CD4-positive, CD25-positive, alpha-beta regulatory T cell (primary cell): ENCODE measurements at places on chromosomes 16 and 17.

- peak; percentile 54 for DNase-seq
These were observed 14.0 kb downstream of the VPS53 start for GRCh38 chr17:700504-701094.

DNA sequence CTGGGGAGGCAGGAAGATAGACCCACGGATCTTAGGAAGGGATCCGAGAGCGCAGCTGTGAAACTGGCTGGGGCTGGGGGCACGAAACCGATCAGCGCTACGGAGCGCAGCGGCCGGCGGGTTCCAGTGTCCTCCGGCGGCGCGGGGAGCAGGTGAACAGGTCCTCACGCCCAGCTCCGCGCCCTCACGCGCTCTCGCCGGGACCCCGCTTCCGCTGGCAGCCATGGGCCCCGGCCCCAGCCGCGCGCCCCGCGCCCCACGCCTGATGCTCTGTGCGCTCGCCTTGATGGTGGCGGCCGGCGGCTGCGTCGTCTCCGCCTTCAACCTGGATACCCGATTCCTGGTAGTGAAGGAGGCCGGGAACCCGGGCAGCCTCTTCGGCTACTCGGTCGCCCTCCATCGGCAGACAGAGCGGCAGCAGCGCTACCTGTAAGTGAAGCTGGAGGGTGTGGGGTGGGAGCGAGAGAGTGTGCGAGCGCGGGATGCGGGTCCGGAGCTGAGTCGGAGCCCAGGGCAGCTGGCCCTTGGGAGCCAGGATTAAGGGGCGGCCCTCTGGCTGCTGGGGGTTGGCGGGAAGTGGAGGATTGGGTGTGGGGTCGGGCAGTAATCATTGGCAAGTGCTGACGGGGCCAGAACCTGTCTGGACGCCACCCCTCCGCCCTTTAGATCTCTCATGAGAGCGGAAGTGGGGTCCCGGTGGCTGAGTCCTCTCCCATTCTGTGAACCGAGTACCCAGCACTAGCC lies 479 bp downstream of the ITGA3 start:
- DNase-seq, result peak; percentile 61

DNA sequence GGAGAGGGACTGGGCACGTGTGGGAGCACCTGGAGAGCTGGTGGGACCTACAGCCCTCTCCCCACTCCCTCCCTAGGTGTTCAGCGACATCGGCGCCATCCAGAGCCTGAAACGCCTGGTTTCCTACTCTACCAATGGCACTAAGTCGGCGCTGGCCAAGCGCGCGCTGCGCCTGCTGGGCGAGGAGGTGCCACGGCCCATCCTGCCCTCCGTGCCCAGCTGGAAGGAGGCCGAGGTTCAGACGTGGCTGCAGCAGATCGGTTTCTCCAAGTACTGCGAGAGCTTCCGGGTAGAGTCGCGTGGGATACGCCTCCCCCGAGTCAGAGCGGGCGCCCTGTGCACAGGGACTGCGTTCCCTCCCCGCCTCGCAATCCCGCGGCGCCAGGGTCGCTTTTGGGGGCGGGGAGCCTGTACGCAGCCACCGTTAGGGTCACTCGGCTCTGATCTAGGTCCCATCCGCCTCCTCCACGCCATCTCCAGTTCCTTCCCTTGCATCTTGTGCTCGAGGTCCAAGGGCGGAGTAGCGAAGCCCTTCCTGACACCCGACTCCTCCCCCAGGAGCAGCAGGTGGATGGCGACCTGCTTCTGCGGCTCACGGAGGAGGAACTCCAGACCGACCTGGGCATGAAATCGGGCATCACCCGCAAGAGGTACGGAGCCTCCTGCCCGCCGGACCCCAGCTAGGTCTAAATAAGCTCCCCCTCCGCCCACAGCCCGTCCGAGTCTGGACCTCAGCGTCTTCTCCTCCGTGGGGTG lies 13.0 kb downstream of the SARM1 start:
- DNase-seq, result peak; percentile 85

DNA sequence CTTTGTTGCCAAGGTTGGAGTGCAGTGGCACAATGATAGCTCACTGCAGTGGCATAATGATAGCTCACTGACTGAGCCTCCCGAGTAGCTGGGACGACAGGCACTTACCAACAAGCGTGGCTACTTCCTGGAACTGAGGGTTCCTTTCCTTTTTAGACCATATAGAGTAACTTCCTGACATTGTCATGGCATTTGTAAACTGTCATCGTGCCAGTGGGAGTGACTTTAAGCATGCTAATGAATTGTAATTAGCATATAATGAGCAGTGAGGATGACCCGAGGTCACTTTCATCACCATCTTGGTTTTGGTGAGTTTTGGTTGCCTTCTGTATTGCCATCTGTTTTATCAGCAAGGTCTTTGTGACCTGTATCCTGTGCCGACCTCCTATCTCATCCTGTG lies 162.4 kb downstream of the HS3ST4 start:
- no peak for DNase-seq

GRCh38 chr16:2468233-2468724 lies 2.8 kb upstream of the NTN3 start:
- no peak for DNase-seq

- DNase-seq, result no peak
These were observed 30.3 kb downstream of the TSC2 start for GRCh38 chr16:2078096-2078495.
